Effector memory CD8-positive, alpha-beta T cell (primary cell): ENCODE measurements at places on chromosomes 5 and 9.
A peak's percentile ranks its signal among the peaks of the same experiment; 100 is the strongest.

- peak overlapping the region; percentile 61 for H3K4me3 ChIP-seq
- H3K36me3 ChIP-seq, result peaks cover 3% of the 10 kb centered on the region
- peak overlapping the region; percentile 92 for H3K27ac ChIP-seq
- no peaks in the 10 kb centered on the region for H3K27me3 ChIP-seq
- peaks cover 22% of the 10 kb centered on the region for H3K4me1 ChIP-seq
Observed at GRCh38 chr5:50564079-50564478, 102.4 kb upstream of the PARP8 start.

DNA sequence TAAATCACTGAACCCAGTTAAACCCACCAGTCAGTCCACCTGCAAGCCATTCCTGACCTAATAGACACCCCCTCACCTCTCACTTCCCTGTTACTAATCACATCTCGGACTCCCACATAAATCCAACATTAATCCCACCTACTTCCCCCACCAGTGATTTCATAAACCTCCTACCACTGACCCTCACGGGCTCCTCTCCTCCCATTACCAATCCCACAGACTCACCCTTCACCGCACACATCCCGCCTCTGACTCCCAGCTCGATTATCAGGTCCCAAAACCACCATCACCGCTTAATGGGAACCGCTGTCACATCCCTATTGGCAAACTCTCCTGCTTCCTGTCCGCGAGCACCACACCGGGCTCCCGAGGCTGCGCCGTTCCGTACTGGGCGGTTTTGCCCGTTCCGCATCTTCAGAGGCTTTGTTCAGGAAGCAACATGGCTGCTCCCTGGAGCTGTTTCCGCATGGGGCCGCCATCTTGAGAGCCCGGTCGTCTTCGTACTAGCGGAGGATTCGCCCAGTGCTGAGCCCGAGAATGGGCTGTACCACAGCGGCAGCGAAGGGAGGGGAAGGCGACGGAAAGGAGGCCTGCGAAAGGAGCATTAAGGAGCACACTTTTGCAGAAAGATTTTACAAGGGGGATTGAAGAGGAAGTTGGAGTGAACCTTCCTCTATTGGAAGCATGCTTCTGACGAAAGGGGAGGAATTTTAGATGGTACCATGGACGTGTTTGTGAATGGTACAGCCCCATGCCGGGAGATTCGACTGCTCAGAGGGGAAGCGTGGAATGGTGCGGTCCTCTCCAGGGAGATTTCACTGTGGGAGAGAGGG lies at the start of gene ZNF300:
Gene ZNF300 (minus strand): TSS at position 502 of the 833 bp plus-strand sequence. CDS start 1,825 bp downstream, outside the sequence.
- H3K27ac ChIP-seq, result peak within 1 kb of the TSS; percentile 59
- H3K4me3 ChIP-seq, result peak within 1 kb of the TSS; percentile 66
- H3K27me3 ChIP-seq, result peaks cover 25% of the 10 kb centered on the region

- peak overlapping the region; percentile 46 for H3K27ac ChIP-seq
- peaks cover 60% of the 10 kb centered on the region for H3K4me1 ChIP-seq
- H3K36me3 ChIP-seq, result peaks cover 13% of the 10 kb centered on the region
- H3K4me3 ChIP-seq, result peak overlapping the region; percentile 81
Observed at GRCh38 chr9:99106044-99106375, 1.1 kb downstream of the TGFBR1 start.

- H3K27ac ChIP-seq, result no peak overlapping the region
- no peak overlapping the region for H3K4me3 ChIP-seq
- no peak for DNase-seq
- no peaks in the 10 kb centered on the region for H3K36me3 ChIP-seq
Observed at GRCh38 chr5:85921590-85921989, 696.2 kb upstream of the COX7C start.

GRCh38 chr9:69470186-69470977 lies 145.4 kb downstream of the ENTREP1 start:
- H3K4me3 ChIP-seq, result no peak overlapping the region
- H3K36me3 ChIP-seq, result no peaks in the 10 kb centered on the region
- peaks cover 9% of the 10 kb centered on the region for H3K27me3 ChIP-seq
- DNase-seq, result no peak
